ENCODE measurements at places on chromosomes 13 and 19. TPM values are rescaled to one million over a fixed set of nuclear protein-coding genes. Genes with fewer than 3 reads are reported as not detected.

DNA sequence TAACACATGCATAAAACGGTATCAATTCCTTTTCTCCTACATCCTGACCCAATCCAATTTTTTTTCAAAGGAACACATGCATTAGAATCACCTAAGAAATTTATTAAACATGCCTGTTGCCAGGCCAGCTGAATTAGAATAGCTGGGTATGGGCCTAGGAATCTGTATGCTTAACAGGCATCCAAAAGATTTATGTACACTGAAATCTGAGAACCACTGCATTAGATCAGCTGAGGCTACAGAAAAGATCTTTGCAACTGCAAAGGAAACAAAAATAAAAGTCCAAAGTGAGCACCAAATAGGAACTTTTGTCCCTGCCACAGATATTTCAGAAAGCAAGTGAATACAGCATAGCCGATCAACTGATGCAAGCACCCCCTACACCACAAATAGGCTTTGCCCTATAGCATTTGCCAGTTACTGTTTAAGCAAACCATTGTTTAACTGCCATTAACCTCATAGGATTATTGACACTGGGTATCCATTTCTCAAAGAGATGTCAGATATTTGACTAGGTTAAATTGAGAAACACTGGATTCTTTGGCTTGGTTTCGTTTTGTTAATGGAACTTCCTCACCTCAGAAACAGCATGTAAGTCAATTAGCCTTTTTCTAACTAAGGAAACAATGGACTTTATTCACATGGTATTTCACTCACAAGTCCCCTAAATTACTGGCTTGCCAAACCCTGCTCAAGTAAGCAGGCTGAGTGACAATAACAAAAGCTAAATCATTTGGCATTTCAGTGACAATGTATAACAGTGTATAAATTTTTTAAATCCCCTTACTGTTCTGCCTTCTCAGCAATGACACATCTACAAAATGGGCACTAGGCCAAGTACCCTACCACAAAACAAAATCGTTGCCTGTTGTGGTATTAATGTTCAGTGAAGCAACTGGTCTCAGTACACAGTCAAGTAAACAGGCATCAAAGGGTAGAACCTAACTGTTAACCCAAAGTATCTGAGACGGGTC is 67.8 kb downstream of the SUCLA2 start:
- DNase-seq, result no peak

DNA sequence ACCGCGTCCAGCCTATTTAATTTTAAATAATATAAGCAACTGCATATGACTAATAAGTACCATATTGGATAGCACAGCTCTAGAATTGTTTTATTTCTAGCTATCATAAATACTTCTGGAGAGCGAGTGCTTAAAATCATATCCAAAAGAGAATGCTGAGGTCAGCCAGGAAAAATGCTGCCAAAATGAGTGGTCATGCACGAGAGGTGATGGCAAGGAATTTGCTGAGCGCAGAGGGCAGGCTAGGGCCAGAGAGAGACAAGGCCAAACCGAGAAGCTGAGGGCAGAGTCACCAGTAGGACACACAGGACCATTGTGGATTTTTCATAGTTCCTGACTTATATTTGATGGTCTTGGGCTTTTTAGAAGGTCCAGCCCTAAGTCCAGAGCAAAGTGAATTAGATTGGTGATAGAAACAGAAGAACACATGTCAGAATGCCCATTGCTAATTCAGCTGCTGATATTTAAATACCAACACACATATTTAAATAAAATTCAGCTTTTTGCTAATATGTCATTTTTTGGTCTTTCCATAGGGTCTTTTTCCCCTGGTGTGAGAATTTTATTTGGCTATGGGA is 33.6 kb upstream of the UBL3 start:
- no peak for DNase-seq

Gene FBXO17
- total RNA-seq, result 20.0 TPM

Gene CAPS
- total RNA-seq, result 2.4 TPM

GRCh38 chr13:43085545-43085944 is 62.2 kb downstream of the DNAJC15 start:
- DNase-seq, result peak; percentile 65

Gene PNMA8C
- not detected for total RNA-seq

Gene F10
- 0.22 TPM for total RNA-seq

- DNase-seq, result no peak
These were observed at the start of gene SIGLEC8 for GRCh38 chr19:51458051-51458645. SIGLEC8 (minus strand) TSS chr19:51458454; CDS start chr19:51458387, 67 bp downstream.

DNA sequence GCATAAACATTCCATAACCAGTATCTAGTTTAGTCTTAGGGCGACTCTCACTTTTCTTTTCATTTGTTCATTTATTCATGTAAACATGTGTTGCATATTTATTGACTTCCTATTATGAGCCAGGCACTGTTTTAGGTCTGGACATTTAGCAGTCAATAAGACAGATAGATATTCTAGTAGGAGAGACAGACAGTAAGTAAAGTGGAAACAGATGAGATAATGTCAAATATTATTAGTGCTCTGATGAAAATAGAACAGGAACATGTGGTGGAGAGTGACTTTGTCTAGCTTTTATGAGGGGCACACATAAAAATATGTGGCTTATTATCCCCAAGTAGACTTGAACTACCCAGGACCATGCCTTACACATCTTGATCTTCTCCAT is 193.0 kb downstream of the NDFIP2 start:
- DNase-seq, result no peak

Gene FRY
- 90.0 TPM for total RNA-seq
